ENCODE measurements at places on chromosomes 3 and 15.
A peak's percentile ranks its signal among the peaks of the same experiment; 100 is the strongest.

GRCh38 chr3:61944726-61945125 is 383.4 kb downstream of the PTPRG start:
- DNase-seq, result no peak

- peak; percentile 23 for DNase-seq
These were observed 316.2 kb downstream of the PTPRG start for GRCh38 chr3:61877359-61878138.

DNA sequence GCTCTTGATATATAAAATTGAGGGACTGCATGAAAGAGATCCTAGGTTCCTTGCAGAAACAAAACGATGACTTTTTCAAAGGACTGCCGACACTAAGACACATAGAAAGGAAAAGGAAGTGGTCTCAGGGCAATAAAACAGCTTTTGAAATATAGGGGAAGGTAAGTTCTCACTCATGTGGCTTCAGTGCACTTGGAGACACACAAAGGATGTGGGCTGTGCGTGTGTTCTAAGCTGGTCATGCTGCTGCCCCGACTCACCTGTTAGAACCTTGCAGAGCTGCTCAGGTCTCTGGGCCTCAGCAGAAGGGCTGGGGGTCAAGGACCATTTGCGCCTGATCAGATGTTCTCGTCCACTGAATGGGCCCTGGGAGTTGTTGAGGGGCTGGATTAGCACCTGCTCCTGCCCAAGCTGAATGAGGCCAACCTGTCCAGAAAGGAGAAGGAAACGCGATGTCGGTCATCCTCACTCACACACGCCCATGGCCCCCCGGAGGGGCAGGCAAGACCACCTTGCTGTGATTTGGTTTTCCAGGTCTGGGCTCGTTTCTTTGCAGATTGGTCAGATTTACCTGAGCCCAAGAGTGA is 11.1 kb downstream of the ADAMTS17 start:
- DNase-seq, result no peak

GRCh38 chr3:162029736-162030135 is 533.1 kb downstream of the OTOL1 start:
- no peak for DNase-seq

- DNase-seq, result no peak
These were observed 31.7 kb downstream of the HACD3 start for GRCh38 chr15:65561934-65562333.

DNA sequence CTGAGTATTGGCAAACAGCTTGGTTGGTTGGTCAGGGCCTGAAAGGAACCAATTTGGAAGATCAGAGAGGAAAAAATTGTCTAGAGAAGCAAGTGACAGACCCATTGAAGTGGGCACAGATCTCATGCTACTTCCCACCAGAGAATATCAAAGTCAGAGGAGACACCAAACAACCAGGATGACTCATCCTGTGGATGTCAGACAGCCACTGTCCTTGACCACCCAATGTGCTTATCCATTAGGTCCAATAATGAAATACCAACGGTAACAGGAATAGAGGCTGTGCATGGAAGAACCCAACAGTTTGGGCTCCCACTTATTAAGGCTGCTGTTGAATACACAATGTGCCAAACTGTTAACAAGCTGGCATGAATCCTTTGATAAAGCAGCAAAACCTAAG is 323.1 kb upstream of the ATP11B start:
- no peak for DNase-seq

DNA sequence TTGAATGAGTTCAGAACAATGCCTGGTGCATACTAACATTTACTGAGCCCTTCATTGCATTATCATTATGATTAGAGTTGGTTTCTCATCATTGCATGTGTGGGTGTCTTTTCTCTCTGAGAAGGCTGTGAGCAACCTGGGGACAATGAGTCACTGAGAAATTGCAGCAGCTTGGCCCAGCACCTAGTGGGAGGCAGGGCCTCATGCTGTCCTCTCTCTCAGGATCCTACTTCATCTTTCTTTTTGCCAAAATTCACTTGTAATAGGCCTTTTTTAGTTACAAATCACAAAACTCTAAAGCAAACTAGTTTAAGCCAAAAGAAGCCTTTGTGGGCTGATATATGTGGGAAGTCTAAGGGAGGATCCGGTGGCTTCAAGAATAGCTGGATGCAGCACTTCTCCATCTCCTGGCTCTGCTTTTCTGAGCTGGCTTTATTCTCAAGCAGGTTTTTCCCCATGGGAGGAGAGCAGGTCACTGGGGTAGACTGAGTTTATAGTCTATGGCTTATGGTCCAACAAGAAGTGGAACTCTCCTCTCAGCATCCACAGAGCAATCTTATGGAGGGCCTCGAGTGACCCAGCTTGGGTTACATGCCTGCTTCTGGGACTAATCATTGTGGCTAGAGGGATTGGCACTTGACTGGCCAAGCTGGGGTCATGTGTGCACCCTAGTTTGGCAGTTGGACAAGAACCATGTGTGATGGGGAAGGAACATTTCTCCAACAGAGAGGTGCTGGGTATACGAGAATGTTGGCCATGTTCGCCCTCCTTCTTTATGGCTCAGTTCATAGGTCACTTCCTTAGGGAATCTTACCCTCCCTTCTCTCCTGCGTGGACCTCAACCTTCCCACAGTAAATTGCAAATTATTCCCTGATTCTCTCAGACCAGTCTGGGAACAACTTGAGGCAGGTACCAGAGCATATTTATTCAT is 8.7 kb upstream of the CAMK1 start:
- peak; percentile 28 for DNase-seq

DNA sequence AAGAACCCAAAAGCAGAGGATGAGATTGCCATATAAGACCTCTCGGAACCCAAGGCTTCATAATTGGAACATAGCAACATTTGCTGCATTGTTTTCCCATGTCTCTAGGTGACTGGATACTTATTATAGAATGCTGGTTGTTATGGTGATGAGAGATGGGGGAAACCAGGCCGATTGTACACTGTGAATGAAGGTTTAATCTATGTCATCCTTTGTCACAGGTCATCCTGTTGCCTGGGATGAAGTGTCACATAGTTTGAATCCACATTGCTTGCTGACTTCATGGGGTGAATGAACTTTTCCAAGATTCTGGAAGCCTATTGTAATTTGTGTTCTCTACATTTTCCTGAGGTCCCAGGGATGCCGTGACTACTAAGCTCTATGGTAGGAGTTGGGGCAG is 41.8 kb downstream of the CLEC3B start:
- DNase-seq, result no peak

DNA sequence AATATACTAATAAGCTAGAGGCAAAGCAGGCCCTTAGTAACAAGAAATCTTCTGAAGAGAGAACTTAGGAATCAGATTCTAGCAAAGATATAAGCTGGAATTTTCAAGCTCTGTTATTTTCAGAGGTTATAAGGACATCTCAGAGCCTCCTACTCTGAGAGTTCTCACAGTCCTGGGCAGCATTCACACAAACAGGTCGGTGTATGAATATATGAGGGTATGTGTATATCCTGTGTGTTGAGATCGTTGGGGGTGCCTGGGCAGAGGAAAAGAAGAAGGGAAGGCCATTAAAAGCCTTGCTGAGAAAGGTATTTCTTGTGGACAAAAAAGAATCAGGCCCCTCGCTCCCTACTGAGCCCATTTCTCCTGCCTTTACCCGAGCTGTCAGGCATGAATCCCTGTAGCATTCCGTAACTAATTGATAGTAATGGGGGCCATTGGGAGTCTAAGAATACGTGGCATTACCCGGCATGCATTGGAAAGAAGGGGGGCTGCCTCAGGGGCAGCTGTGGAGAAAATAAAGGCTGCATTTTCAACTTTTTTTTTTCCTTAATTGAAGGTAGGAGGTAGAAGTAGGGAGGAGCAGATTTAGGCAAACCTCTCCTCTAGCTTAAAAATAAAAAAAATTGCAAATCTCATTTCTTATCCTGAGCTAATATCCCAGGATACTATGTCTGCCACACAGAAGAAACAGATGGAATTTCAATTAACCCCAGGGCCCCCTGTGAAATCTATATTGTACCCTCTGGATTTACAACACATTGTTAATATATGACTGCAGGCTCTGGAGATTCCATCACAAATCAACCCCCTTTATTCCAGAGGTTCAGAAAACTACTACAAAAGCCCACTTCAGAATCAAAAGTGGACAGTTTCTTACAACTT is 103.8 kb downstream of the GTPBP8 start:
- DNase-seq, result no peak

DNA sequence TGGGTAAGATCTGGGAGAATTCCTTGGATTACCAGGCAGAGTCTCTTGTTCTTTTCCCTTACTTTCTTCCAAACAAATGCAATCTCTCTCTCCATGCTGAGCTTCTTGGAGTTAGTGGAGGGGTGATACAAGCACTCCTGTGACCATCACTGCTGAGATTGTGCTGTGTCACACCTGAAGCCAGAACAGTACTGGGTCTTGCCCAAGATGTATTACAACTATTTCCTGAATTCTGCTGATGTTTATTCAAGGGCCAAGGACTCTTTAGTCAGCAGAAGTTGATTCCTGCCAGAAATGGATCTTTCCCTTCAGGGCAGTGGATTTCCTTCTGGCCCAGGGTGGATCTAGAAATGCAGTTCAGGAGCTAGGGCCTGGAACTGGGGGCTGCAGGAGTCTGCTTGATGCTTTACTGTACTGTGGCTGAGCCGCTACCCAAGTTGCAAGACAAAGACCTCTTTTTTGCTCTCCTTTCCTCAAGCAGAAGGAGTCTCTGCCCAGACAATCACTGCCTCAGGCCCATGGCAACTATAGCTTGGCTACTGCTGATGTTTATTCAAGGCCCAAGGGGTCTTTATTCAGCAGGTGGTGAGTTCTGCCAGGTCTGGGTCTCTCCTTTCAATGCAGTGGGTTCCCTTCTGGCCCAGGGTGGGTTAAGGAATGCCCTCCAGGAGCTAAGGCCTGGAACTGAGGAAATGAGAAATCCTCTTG is 98.8 kb downstream of the SH3GL3 start:
- DNase-seq, result no peak

- DNase-seq, result no peak
These were observed 97.8 kb upstream of the AKAP13 start for GRCh38 chr15:85282504-85283115.

- peak; percentile 97 for DNase-seq
These were observed 42.9 kb downstream of the FNDC3B start for GRCh38 chr3:172082269-172082668.

DNA sequence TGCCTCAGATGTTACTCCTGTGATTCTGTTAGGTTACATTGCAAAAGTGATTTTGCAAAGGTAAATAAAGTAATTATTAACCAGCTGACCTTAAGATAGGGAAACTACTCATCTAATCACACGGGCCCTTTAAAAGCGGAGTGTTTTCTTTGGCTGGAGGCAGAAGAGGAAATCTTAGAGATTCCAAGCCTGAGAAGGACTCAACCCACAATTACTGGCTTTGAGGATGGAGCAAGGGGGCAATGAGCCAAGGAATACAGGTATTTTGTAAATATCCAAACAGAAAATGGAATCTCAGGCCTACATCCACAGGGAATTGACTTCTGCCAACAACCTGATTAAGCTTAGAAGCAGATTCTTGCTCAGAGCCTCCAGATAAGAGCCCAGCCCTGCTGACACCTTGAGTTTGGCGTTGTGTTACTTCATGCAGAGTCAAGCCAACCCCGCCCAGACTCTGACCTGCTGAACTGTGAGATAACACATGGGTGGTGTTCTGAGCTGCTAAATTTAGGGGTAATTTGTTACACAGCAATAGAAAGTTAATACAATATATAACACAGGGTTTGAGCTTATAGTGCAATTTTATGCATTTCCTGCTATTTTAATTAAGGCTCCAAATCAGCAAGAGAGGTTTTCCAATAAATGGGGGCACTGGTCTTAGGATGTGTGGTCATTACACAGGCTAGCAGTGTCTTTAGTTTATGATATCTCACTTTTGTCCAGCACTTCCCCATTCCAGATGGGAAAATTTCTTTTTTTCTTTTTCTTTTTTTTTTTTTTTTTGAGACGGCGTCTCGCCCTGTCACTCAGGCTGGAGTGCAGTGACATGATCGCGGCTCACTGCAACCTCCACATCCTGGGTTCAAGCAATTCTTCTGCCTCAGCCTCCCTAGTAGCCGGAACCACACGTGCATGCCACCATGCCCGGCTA is 19.5 kb downstream of the NFKBIZ start:
- no peak for DNase-seq

- no peak for DNase-seq
These were observed at the start of gene CMTM7 for GRCh38 chr3:32391643-32392535. CMTM7 (plus strand) TSS chr3:32391853; CDS start chr3:32391907, 54 bp downstream.

DNA sequence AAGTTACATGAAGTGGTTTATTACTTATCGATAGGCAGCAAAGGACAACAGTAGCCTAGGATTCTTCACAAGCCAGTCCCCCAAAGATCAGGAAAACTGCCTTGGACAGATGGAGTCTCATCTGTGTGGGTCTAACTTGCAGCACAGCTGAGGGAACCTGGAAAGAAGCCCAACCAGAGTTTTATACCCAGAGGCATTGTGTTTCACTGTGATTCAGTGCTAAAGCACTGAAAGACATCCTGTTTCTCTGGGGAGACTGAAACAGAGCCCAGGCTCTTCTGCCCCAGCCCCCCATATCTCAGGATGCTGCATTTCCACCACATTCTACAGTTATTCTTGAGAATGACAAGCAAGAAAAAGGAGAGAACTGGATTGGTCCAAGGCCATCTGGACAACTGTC is 48.2 kb upstream of the PYDC2 start:
- peak; percentile 84 for DNase-seq

DNA sequence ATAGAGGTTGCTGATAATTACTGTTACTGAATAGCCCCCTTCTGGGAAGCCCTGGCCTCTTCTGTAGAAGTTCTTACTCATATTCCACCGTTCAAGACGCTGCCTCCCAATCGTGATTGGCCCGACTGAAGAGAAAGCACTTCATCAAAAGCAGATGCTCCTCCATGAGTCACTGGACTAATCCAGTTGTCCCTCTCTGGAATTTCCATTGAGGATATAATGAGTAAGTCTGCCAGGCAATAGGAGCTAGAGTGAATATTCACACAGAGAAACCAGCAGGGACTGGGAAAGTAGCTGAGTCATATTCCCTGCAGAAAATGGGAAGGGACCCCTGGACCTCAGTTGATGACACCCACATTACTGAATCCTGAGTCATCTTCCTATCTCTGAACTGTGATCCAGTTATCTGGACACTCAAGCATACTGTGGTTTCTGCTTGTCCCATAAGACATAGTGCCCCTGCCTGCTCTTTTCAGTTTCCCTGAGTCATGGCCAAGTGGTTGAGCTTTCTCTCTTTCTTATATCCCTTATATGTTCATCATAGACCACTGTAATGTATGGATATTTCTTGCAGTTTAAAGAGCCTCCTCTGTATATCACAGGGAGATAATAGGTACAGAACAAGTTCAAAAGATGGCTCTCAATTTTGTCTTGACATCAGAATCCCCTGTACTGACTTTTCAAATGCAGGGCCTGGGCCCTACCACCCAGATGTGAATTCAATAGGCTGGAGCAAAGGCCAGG is 151.2 kb upstream of the CDIN1 start:
- peak; percentile 99 for DNase-seq

DNA sequence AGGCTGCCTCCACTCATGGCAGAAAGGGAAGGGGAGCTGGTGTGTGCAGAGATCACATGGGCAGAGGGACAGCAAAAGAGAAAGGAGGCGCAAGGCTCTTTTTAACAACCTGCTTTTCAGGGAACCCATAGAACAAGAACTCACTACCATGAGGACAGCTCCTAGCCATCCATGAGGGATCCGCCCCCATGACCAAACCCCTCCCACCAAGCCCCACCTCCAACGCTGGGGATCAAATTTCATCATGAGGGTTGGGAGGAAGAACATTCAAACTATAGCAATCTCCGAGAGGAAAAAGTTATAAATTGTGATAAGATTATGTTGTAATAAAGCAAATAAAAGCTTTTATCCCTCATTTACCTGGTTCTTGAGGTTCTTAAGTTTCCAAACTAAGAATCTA is 84.7 kb upstream of the LMCD1 start:
- DNase-seq, result no peak

All from AG09309 (cell line).